Heart right ventricle (tissue), 16 donors: ENCODE measurements at places on chromosomes 4 and X. TPM values are rescaled to one million over a fixed set of nuclear protein-coding genes. Genes with fewer than 3 reads are reported as not detected.

DNA sequence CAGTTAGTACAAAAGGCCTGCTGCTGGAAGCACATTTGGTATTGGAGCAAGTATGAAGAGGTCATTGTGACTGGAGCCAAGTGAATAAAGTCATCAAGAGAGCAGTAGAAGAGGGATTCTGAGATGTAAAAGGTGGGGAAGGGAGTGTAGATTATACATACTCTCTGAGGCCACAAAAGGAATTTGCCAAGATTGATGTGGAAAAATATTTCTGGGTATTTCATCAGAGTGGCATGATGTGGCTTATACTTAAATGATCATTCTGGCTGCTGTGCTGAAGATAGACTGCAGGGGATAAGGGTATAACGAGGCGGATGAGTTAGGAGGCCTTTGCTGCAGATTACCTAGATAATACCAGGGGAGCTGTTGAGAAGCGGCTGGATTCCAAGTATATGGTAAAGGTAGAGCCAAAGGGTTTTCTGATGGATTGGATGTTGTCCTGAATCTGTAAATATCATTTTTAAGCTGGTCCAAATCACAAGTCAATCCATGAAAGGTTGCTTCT lies 231.8 kb upstream of the AGA start:
- H3K4me1 ChIP-seq = no peaks in the 10 kb centered on the region
- H3K4me3 ChIP-seq = no peak overlapping the region
- no peak overlapping the region for H3K27ac ChIP-seq

DNA sequence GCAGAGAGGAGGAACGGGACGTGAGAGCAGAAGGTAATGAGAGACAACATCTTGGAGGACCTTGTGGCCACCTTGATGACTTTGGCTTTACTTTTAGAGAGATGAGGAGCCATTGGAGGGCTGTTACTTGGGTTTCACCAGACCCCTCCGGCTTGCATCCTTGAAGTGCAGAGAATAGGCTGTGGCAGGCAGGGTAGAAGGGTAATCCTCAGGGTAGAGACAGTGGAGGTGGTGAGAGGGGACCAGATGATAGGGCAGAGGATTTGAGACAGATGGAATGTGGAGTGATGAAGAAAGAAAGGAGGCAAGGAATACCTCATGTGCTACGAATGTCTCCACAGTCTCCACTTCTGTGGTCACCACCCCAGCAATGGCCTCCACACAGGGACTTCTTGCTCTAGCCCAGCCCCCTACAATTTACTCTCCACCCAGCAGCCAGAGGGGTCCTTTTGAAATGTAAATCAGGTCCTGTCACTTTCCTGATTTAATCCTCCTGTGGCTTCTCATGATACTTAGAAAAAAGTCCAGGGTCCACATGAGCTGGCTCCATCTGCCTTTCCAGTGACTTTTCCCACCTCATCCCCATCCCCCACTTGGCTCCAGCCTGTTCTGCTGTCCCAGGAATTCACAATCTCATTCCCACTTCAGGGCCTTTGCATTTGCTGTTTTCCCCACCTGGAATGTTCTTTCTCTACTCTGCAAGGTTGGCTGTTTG lies 115.0 kb downstream of the PJA1 start:
- DNase-seq = no peak
- H3K27ac ChIP-seq = no peak overlapping the region
- H3K36me3 ChIP-seq = no peaks in the 10 kb centered on the region
- H3K4me3 ChIP-seq = no peak overlapping the region
- no peaks in the 10 kb centered on the region for H3K27me3 ChIP-seq
- no peaks in the 10 kb centered on the region for H3K4me1 ChIP-seq

DNA sequence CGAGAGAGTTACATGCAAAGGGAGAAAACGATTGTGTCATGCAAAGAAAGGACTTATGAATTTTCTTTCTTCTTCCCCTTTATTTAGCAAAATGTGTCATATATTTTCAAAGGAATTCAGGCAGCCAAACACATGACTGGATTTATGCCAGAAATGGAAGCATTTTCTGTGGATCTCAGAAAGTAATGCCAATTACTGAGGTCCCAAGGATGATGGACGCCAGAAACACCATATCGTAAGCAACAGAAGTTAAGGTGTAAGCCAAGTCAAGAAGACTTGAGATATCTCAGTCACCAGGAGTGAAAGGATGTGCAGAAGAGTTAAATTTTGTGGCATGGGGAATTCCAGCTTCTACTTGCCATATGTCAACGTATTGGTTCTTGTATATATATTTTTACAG lies 255.1 kb downstream of the GBA3 start:
- DNase-seq = no peak
- no peaks in the 10 kb centered on the region for H3K27me3 ChIP-seq
- H3K27ac ChIP-seq = no peak overlapping the region
- no peaks in the 10 kb centered on the region for H3K36me3 ChIP-seq
- no peak overlapping the region for H3K4me3 ChIP-seq
- H3K4me1 ChIP-seq = no peaks in the 10 kb centered on the region

DNA sequence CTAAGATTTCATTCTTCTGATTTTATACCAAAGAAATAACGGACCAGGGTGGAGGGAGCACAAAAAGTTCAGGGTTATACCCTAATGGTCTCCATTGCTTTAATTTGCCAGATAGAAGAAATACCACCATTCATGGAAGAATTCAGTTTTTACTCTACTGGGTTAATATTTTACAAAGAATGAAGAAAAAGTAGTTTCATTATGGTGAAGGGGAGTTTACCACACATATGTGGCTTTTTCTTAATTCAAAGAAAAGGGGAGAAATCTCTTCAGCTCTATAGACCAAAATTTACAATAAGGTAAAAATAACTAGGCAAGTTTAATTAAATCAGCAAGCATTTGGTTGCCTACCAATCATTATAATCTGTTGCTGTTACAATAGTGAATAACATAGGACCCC lies 37.6 kb downstream of the CASK start:
- peaks cover 9% of the 10 kb centered on the region for H3K4me1 ChIP-seq
- no peak for DNase-seq
- no peak overlapping the region for H3K27ac ChIP-seq
- no peak overlapping the region for H3K4me3 ChIP-seq

DNA sequence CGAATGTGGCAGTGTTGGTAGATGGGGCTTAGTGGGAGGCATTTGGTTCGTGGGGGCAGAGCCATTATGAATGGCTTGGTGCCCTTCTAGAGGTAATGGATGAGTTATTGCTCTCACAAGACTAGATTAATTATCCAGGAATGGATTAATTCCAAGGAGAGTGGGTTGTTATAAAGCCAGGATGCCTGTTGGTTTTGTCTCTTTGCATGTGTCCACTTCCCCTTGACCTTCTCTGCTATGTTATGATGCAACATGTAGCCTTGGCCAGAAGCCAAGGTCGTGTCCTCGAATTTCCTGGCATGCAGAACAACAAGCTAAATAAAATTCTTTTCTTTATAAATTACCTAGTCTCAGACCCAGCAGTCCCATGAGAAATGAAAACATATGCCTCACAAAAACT lies 111.2 kb upstream of the PLS3 start:
- peak overlapping the region; percentile 29 for H3K27ac ChIP-seq
- H3K4me3 ChIP-seq = no peak overlapping the region
- no peaks in the 10 kb centered on the region for H3K27me3 ChIP-seq
- DNase-seq = peak; percentile 54
- peaks cover 10% of the 10 kb centered on the region for H3K4me1 ChIP-seq

- DNase-seq = no peak
- H3K4me1 ChIP-seq = no peaks in the 10 kb centered on the region
- H3K36me3 ChIP-seq = no peaks in the 10 kb centered on the region
- no peak overlapping the region for H3K27ac ChIP-seq
- no peaks in the 10 kb centered on the region for H3K27me3 ChIP-seq
These were observed 14.8 kb downstream of the FAM9B start for GRCh38 chrX:9019151-9019550.

GRCh38 chr4:81997313-81997712 lies 376.5 kb downstream of the HNRNPD start:
- H3K36me3 ChIP-seq = no peaks in the 10 kb centered on the region
- H3K4me3 ChIP-seq = no peak overlapping the region
- DNase-seq = no peak
- no peak overlapping the region for H3K27ac ChIP-seq
- no peaks in the 10 kb centered on the region for H3K4me1 ChIP-seq

GRCh38 chrX:41705680-41706374 lies 17.1 kb downstream of the GPR34 start:
- no peaks in the 10 kb centered on the region for H3K27me3 ChIP-seq
- no peak overlapping the region for H3K27ac ChIP-seq
- DNase-seq = no peak
- peaks cover 29% of the 10 kb centered on the region for H3K4me1 ChIP-seq

DNA sequence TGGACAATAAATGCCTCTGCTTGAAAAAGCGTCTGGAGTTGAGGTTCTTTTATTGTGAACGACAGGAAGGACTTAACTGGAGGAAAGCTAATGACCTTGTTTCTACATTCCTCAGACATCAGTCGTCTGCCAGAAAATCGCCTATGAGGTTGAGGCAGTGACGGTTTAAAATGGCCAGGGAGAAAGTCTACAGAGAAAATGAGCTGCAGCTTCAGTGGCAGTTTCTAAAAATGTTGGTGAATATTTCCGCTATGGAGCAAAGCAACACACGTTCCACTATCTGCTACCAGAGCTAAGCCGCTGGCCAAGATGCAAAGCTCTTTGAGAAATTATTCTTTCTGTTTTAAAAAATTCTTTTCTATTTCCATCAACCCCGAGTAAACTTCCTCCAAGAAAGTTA lies 116.9 kb upstream of the GALNT7 start:
- DNase-seq = no peak
- peaks cover 6% of the 10 kb centered on the region for H3K4me1 ChIP-seq
- peak overlapping the region; percentile 62 for H3K27ac ChIP-seq
- no peaks in the 10 kb centered on the region for H3K36me3 ChIP-seq
- H3K4me3 ChIP-seq = peak overlapping the region; percentile 2

- no peaks in the 10 kb centered on the region for H3K27me3 ChIP-seq
- DNase-seq = no peak
- no peaks in the 10 kb centered on the region for H3K4me1 ChIP-seq
These were observed 30.2 kb upstream of the NKRF start for GRCh38 chrX:119636419-119636818.

- DNase-seq = no peak
- H3K27ac ChIP-seq = peak within 1 kb of the TSS; percentile 46
- H3K4me3 ChIP-seq = peak within 1 kb of the TSS; percentile 52
- H3K27me3 ChIP-seq = no peaks in the 10 kb centered on the region
These were observed at the start of gene IL1RAPL1 for GRCh38 chrX:28586981-28587551. TSS of gene IL1RAPL1 (plus strand) at chrX:28587446.

- no peak overlapping the region for H3K27ac ChIP-seq
- H3K4me3 ChIP-seq = no peak overlapping the region
- no peak for DNase-seq
- H3K4me1 ChIP-seq = no peaks in the 10 kb centered on the region
These were observed 35.6 kb downstream of the ARSJ start for GRCh38 chr4:113943863-113944262.

- no peaks in the 10 kb centered on the region for H3K27me3 ChIP-seq
- no peak overlapping the region for H3K4me3 ChIP-seq
These were observed 448.3 kb upstream of the ZFP42 start for GRCh38 chr4:187547316-187547715.

- no peaks in the 10 kb centered on the region for H3K4me1 ChIP-seq
- no peak for DNase-seq
- H3K27me3 ChIP-seq = no peaks in the 10 kb centered on the region
- no peak overlapping the region for H3K27ac ChIP-seq
- H3K4me3 ChIP-seq = no peak overlapping the region
These were observed 423.7 kb upstream of the TEX13C start for GRCh38 chrX:124895947-124896346.

DNA sequence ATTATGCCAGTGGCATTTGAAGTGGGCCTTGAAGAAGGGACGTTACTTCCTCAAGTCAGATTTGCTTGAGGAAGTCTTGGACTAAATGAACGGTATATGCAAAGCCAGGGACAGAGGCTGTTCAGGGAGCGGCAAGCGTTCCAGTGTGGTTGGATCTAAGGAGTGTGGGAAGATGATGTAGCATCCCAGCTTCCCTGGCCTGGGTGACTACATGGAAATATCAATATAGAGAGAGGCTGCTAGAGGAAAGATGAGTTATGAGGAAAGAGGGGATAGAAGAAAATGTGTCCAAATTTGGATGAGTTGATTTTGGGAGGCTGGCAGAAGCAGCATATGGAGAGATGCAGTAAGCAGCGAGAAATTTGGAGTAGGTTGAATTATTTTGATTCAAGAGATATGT lies 432.5 kb upstream of the TENM3 start:
- H3K4me1 ChIP-seq = no peaks in the 10 kb centered on the region
- H3K36me3 ChIP-seq = no peaks in the 10 kb centered on the region
- DNase-seq = no peak
- H3K27ac ChIP-seq = no peak overlapping the region

GRCh38 chr4:110621839-110622751 lies 782 bp downstream of the PITX2 start:
- H3K4me3 ChIP-seq = peak overlapping the region; percentile 42
- no peaks in the 10 kb centered on the region for H3K36me3 ChIP-seq
- peaks cover 100% of the 10 kb centered on the region for H3K27me3 ChIP-seq
- no peak overlapping the region for H3K27ac ChIP-seq
- DNase-seq = no peak
- peaks cover 26% of the 10 kb centered on the region for H3K4me1 ChIP-seq

- no peak overlapping the region for H3K4me3 ChIP-seq
- H3K27ac ChIP-seq = no peak overlapping the region
- H3K27me3 ChIP-seq = no peaks in the 10 kb centered on the region
- H3K36me3 ChIP-seq = no peaks in the 10 kb centered on the region
- no peaks in the 10 kb centered on the region for H3K4me1 ChIP-seq
These were observed 102.0 kb downstream of the ARSF start for GRCh38 chrX:3143043-3143799.

GRCh38 chr4:42425146-42426065 lies 28.1 kb downstream of the SHISA3 start:
- no peak for DNase-seq
- no peaks in the 10 kb centered on the region for H3K27me3 ChIP-seq
- no peak overlapping the region for H3K4me3 ChIP-seq
- H3K27ac ChIP-seq = no peak overlapping the region

The MUC7 gene
- total RNA-seq = not detected

The TRO gene
- 2.3 TPM for total RNA-seq

The C4orf51 gene
- total RNA-seq = not detected

The MAGEC2 gene
- not detected for total RNA-seq

The NAT8L gene
- total RNA-seq = 0.51 TPM

The SHROOM4 gene
- total RNA-seq = 12.2 TPM

The YIPF6 gene
- 31.3 TPM for total RNA-seq

The FDCSP gene
- total RNA-seq = not detected

The CCKAR gene
- total RNA-seq = not detected

The CPE gene
- 38.8 TPM for total RNA-seq

The FAM236D gene
- total RNA-seq = not detected

The ANAPC4 gene
- total RNA-seq = 12.0 TPM

The SAGE1 gene
- not detected for total RNA-seq

The PABPC1L2B gene
- total RNA-seq = not detected

The CD38 gene
- 0.96 TPM for total RNA-seq

The RPS6KA6 gene
- 0.30 TPM for total RNA-seq
